ENCODE measurements at places on chromosomes 1 and 21. TPM values are rescaled to one million over a fixed set of nuclear protein-coding genes. Genes with fewer than 3 reads are reported as not detected.
A peak's percentile ranks its signal among the peaks of the same experiment; 100 is the strongest.

AGT gene
- 0.16 TPM for polyA plus RNA-seq

CIART gene
- 7.0 TPM for polyA plus RNA-seq

DNA sequence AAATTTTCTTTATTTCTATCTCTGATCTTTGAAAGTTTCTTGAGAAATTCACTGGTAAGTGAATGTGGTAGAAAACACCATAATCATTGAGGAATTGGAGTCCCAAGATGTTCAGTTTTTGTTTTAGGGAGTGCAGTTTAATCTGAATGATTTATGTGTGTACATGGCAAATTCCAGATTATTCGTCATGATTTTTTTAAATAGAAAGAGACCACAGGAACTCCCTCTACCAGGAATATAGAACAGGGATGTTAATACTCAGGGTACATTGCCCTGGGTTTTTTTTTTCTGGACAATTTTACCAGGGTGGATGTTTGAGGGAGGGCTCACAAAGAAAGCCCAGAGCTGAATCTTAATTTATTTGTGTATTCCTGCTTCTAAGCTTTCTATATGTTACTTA is 109.0 kb downstream of the VPS13D start:
- no peak overlapping the region for H3K4me3 ChIP-seq
- no peaks in the 10 kb centered on the region for H3K4me1 ChIP-seq
- no peak for DNase-seq

LINGO4 gene
- not detected for polyA plus RNA-seq

- H3K27ac ChIP-seq = peak overlapping the region; percentile 33
- H3K4me3 ChIP-seq = no peak overlapping the region
- no peak for DNase-seq
- peaks cover 62% of the 10 kb centered on the region for H3K4me1 ChIP-seq
Observed at GRCh38 chr21:31714741-31715365, 17.1 kb downstream of the SCAF4 start.

DNA sequence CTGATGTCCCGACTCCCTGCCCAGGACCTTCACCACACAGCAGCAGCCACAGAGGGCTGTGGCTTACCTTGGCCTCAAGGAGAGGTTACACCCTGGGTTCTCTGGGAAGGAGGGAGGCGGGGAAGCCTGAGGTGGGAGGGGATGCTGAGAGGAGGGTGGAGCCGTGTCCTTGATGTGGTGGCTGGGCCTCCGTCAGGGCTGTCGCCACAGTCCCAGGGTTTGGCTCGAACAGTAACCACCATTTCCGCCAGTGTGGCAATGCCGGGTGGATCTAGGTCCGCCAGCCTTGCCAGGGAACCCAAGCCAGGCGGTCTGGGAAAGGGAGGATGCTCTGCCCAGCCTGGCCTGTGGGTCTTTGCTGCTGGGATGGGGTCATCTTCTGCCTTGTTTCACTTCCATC is 18.4 kb upstream of the CDCA8 start:
- no peak overlapping the region for H3K27ac ChIP-seq
- H3K36me3 ChIP-seq = no peaks in the 10 kb centered on the region
- H3K4me1 ChIP-seq = no peaks in the 10 kb centered on the region

PGLYRP3 gene
- polyA plus RNA-seq = not detected

DNA sequence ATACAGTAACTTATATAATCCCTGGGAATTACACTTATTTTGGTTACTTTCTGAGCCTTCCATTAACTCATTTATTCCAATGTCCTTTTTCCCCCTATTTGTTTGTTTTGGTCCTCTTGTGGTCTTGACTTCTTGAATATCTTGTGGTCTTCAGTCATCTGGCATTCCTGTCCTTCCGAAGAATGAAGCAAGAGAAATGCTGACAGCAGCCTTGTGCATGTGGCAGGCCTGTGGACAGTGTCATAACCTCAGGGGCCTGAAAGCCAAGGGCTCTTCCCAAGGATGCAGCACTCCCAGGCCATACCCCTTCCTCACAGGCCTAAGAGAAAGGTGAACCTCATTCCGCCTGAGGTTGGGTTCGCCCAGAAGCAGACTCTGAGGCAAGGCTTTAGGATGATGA is 470.2 kb downstream of the DISC1 start:
- H3K4me3 ChIP-seq = no peak overlapping the region
- H3K27me3 ChIP-seq = no peaks in the 10 kb centered on the region
- no peak overlapping the region for H3K27ac ChIP-seq
- H3K36me3 ChIP-seq = no peaks in the 10 kb centered on the region
- H3K4me1 ChIP-seq = no peaks in the 10 kb centered on the region
- DNase-seq = no peak

DNA sequence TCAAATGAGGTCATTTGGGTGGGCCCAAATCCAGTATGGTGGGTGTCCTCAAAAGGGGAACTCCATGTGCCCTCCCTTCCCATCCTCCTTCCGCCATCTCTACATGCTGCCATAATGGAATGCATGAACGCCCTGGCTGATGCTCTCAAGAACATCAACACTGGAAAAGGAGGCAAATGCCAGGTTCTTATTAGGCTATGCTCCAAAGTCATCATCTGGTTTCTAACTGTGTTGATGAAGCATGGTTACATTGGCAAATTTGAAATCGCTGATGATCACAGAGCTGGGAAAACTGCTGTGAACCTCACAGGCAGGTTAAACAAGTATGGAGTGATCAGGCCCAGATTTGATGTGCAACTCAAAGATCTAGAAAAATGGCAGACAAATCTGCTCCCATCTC is 16.6 kb upstream of the TRIM45 start:
- no peak for DNase-seq
- H3K27me3 ChIP-seq = no peaks in the 10 kb centered on the region
- no peak overlapping the region for H3K4me3 ChIP-seq

ERICH3 gene
- polyA plus RNA-seq = not detected

DNA sequence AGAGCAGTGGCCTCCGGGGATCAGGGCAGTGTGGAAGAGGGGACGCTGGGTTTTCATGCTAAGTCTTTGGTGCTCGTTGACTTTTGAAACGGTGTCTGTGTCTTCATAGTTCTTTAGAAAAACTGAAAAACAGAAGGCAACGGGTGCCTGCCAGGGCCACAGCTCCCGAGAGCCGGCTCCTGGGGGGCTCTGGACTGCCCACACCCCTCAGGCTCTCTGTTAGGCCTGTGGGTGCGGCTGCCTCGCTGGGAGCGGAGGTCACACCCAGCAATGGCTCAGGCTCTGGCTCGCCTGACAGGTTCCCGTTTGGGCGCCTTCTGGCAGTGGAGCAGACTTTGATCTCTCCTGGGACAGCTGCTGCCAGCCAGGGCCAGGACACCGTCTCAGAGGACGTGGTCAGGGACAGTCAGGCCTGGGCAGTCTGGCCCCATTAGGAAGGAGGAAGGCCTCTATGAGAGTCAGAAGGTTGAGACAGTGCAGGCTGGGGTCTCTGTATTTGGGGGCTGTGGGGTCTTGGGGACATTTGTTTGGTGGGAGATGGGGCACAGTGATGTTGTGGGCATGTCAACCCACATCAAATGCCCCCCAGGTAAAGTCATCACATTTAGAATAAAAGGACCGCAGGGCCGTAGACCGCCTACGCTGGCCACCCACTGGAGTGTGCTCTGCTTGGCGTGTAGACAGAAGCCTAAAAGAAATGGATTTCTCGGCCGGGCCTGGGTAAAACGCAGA is 5.6 kb downstream of the ARHGEF16 start:
- peaks cover 12% of the 10 kb centered on the region for H3K27me3 ChIP-seq
- no peak overlapping the region for H3K27ac ChIP-seq
- no peak for DNase-seq

DNA sequence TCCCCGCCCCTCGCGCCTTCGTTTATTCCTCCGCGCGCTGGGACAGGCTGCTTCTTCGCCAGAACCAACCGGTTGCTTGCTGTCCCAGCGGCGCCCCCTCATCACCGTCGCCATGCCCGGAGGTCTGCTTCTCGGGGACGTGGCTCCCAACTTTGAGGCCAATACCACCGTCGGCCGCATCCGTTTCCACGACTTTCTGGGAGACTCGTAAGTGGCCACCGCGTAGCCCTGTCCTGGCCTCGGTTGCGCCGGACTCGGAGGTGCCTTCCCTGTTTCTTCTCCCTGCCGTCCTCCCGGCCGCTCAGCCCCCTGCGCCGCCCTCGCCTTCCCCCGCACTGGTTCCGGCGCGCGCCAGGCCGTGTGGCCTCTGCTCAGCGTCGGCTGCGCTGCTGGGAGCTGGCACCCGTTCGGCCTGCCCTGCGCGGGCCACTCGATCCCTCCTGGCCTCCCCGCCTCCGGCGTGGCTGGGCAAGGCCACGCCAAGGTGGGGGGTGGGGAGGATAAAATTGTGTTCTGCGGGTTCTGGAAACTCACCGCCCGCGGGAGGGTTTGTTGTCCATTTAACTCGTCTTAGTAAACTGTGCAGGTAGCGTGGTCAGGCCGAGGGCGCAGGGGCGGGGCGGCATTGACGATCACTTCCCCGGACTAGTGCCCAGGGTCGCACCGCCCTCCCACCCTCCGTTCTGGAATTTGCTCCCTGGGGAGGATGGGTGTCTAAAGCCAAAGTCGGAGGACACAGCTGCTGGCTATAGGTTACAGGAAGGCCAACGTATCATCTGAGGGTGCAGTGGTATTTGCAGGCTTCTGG is at the start of gene PRDX6:
TSS of gene PRDX6 (plus strand) at position 50 of the 808 bp plus-strand sequence. CDS start at position 113, 63 bp downstream.
- H3K4me3 ChIP-seq = peak within 1 kb of the TSS; percentile 99
- peaks cover 53% of the 10 kb centered on the region for H3K4me1 ChIP-seq
- H3K27me3 ChIP-seq = no peaks in the 10 kb centered on the region

- H3K27me3 ChIP-seq = no peaks in the 10 kb centered on the region
- peak; percentile 40 for DNase-seq
- no peaks in the 10 kb centered on the region for H3K36me3 ChIP-seq
- no peak overlapping the region for H3K4me3 ChIP-seq
- H3K4me1 ChIP-seq = no peaks in the 10 kb centered on the region
- H3K27ac ChIP-seq = no peak overlapping the region
Observed at GRCh38 chr1:37657620-37658412, 23.1 kb upstream of the RSPO1 start.

GRCh38 chr1:171140956-171141687 is 44.0 kb upstream of the FMO2 start:
- peak overlapping the region; percentile 52 for H3K27ac ChIP-seq
- peaks cover 18% of the 10 kb centered on the region for H3K4me1 ChIP-seq
- no peak for DNase-seq
- H3K4me3 ChIP-seq = no peak overlapping the region
- H3K36me3 ChIP-seq = no peaks in the 10 kb centered on the region

ODR4 gene
- 19.4 TPM for polyA plus RNA-seq

MMP23B gene
- not detected for polyA plus RNA-seq

- H3K27me3 ChIP-seq = no peaks in the 10 kb centered on the region
- no peak overlapping the region for H3K27ac ChIP-seq
- H3K36me3 ChIP-seq = no peaks in the 10 kb centered on the region
- H3K4me3 ChIP-seq = no peak overlapping the region
- DNase-seq = peak; percentile 24
Observed at GRCh38 chr1:167060141-167061072, 29.8 kb downstream of the GPA33 start.

DNA sequence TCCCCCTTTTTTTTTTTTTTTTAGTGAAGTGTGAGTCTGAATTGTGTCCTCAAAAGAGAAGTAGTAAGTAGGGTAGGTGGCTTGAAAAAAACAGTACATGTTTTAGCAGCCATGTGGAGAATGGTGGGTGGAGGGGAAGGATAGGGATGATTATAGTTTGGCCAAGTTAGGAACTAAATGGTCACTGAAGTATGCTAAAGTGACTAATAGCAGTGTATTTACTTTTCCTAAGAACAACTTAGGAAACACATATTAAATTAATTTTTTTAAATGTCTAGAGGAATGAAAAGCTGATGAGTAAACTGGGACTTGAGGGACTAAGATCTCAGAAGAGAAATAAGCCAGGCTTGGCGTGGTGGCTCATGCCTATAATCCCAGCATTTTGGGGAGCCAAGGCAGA is 55.5 kb downstream of the PLA2G4A start:
- H3K36me3 ChIP-seq = no peaks in the 10 kb centered on the region
- peak; percentile 62 for DNase-seq
- H3K4me3 ChIP-seq = no peak overlapping the region
- no peaks in the 10 kb centered on the region for H3K27me3 ChIP-seq
- 0 out of 2 replicates have a peak overlapping the region, but pooled peaks have one; percentile 19 for H3K27ac ChIP-seq

SERPINC1 gene
- not detected for polyA plus RNA-seq

DNA sequence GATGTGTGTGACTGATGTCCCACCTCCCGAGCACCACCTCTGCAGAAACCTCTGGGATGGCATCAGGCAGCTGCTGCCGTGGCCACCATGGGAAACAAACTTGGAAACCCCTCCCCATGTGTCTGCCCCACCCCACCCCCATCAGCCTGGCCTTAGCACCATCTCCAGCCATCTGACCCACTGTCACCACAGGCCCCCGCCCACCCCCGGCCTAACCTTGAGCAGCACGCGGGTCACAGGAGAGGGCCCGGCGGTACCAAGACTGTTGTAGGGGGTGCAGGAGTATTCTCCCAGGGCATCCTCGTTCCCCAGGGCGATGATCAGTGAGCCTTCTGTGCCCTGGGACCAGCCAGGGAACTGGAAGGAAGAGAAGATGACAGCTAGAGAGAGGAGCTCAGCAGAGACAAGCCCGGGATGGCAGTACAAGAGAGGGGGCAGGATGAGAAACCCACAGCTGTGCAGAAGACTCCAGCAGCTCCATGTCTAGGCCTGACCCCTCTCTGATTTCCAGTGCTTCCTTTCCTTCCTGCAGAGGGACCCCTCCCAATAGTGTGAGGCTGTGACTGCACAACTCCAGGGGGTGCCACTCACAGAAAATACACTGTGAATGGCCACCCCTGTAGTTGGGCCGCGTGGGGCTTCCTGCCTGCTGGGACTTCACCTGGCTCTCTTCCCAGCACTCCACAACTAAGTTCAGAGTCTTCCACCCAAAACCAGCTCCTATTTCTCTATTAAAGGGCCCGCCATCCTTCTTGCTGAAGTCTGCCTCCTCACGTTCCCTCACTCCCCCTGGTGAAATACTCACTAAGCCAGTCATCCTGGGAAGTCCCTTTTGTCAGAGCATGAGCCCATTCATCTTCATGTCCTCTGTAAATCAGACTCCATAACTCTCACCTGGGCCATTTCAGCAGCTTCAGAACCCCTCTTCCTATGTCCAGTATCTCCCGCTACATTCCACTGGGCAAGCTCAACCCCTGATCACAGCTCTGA is 7.3 kb upstream of the TAGLN2 start:
- DNase-seq = no peak
- H3K27ac ChIP-seq = no peak overlapping the region
- no peaks in the 10 kb centered on the region for H3K4me1 ChIP-seq
- no peak overlapping the region for H3K4me3 ChIP-seq

- H3K36me3 ChIP-seq = no peaks in the 10 kb centered on the region
- no peak overlapping the region for H3K27ac ChIP-seq
- H3K4me3 ChIP-seq = no peak overlapping the region
Observed at GRCh38 chr1:212819726-212820125, 27.7 kb downstream of the SPATA45 start.

DNA sequence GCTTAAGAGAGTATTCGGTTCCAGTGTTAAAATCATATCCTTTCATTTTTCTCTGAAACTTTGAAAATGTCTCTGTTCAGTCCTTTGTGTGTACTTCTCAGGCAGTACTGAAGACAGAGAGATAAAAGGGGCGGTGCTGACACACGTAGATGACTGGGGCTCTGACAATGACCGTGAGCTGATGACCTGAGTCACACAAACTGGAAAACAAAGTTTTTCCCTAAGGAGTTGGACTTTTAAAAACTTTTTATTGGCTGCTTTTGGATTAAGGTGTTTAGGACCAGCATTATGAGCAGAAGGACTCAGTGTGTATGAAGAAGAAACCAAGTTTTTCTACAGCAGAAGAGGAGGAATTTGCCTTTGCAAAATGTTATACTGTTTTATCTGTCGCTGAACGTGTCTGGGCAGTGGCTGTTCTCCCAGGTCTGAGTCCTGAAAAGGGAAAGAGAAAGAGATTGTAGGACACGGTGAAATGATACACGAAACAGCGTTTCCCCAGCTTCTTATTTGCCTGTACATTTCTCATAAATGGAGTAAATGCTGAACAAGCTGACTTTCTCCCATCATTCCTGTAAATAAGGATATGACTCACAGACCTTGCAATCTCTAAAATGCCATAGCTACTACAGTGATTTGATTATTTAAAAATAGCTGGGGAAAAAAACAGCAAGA is 51.5 kb downstream of the MAP3K7CL start:
- peak overlapping the region; percentile 99 for H3K27ac ChIP-seq
- H3K27me3 ChIP-seq = no peaks in the 10 kb centered on the region
- peaks cover 28% of the 10 kb centered on the region for H3K4me1 ChIP-seq
- H3K4me3 ChIP-seq = peak overlapping the region; percentile 77
